Stimulated activated CD4-positive, alpha-beta T cell treated with anti-CD3 and anti-CD28 coated beads, TNF-alpha, amount 100 ng/mL, for 48 hours (primary cell): ENCODE measurements at places on chromosomes 1 and 21.

- no peak for DNase-seq
Measured at GRCh38 chr1:108314815-108315214, 70.9 kb upstream of the NBPF4 start.

GRCh38 chr21:38729754-38730379, 75.9 kb upstream of the ETS2 start:
- DNase-seq = no peak

DNA sequence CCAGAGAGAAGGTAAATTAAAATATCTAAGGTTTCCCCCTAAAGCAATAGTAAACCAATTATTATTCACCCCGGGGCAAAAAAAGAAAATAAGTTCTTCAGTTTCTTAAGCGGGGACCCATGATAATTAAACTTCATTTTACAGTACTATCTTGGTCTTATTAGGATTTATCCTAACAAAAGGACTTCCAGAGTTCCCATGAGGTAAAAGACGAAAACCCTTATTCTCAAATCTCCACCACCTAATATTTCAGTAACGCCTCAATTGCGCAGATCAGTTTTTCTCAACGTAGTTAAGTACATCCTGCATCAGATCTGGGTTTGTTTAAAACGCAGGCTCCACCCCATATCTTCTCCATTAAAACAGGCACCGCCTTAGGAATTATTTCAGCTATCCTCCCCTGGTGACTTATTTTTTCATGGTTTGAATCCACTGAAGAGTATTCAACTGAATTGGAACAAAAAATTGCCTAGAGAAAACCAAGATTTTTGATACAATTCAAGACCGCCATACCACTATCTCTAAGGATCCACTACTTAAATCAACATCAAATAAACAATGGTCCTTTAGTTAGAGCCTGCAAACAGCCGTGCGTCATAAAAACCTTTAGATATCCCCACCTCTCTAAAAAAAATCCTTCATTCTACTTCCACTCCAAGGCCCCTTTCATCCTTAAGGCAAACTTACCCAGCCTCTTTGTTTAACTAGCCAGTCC, 1.7 kb downstream of the MCL1 start:
- DNase-seq = no peak

DNA sequence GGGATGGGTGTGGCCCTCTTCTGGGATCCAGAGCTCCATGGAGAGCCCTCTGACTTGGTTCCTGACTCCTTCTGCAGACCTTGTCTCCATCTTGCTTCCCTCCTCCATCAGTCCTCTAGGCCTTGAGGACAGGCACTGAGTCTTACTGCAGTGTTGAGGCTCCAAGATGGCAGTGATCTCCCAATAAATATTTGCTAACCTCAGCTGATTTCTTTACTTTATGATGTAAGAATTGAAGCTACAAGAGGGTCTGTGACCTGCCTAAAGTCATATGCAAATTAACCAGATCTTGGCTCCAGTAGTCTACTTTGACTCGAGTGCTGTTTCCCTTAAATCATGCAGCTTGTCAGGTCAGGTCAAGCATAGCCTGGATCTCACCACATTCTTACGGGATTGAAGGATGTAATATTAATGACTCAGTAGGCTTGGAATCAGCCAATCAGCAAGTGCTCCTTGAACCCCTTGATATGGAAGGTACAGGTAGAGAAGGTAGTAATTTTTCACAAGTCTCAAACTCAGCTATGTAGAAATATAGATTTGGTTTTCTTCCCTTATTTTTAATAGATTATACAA, 93.0 kb downstream of the CLIC6 start:
- DNase-seq = no peak

DNA sequence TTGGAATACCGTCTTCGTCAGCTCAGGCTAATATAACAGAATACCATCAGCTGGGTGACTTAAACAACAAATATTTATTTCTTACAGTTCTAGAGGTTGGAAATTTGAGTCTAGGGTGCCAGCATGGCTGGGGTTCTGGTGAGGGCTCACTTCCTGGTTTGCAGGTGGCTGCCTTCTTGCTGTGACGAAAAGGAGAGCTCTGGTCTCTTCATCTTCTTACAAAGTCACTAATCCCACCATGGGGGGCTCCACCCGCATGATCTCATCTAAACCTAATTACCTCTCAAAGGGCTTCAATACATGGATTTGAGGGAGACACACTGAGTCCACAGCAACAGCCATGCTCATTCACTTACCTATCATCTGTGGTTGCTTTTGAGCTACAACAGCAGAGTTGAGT, 78.3 kb downstream of the PSMG1 start:
- no peak for DNase-seq
